NCI-H1092 treated with DMSO at 0.1 percent for 48 hours (cell line): ENCODE measurements at places on chromosomes 16 and 17.
A peak's percentile ranks its signal among the peaks of the same experiment; 100 is the strongest.

GRCh38 chr17:17408236-17408794 lies 68.5 kb upstream of the MED9 start:
- no peak for DNase-seq

GRCh38 chr16:31529108-31529936 lies 1.6 kb downstream of the AHSP start:
- no peak for DNase-seq

GRCh38 chr17:61378658-61379456 lies 20.8 kb upstream of the TBX2 start:
- DNase-seq: no peak

- no peak for DNase-seq
Observed at GRCh38 chr16:50152351-50152806, 727 bp upstream of the TENT4B start.

- peak; percentile 52 for DNase-seq
Observed at GRCh38 chr16:51818342-51818944, 667.4 kb upstream of the SALL1 start.

- no peak for DNase-seq
Observed at GRCh38 chr16:84751241-84751640, 51.4 kb downstream of the USP10 start.

DNA sequence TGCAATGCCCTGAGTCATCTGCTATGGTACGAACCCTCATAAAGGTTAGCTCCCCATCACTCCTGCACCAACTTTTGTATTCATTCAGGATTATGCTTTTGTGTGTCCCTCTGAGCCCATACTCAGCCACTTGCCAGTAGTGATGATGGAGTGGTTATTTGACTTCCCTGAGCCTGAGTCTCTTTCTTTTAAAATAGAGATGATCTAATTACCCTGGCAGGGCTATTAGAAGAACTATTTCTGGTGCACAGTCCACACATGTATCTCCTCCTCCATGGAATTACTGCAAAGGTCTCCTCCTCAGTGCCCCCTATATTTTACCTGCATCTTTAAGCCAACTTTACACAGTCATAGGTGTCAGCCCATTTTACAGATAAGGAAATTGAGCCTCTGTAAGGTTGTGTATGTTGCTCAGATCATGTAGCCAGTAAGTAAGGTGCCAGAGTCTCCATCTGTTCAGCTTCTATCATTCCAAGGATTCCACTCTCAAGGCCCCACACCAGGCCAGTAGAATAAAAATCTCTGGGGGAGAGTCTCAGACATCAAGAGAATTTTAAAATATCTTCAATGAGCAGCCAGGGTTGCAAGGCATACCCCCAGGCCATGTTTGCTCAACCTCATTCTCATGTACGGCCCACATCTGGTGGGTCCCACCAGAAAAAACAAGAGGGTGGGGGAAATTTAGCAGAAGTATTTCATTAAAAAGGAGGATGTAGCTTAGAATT lies 333.7 kb upstream of the HSBP1 start:
- DNase-seq: no peak

DNA sequence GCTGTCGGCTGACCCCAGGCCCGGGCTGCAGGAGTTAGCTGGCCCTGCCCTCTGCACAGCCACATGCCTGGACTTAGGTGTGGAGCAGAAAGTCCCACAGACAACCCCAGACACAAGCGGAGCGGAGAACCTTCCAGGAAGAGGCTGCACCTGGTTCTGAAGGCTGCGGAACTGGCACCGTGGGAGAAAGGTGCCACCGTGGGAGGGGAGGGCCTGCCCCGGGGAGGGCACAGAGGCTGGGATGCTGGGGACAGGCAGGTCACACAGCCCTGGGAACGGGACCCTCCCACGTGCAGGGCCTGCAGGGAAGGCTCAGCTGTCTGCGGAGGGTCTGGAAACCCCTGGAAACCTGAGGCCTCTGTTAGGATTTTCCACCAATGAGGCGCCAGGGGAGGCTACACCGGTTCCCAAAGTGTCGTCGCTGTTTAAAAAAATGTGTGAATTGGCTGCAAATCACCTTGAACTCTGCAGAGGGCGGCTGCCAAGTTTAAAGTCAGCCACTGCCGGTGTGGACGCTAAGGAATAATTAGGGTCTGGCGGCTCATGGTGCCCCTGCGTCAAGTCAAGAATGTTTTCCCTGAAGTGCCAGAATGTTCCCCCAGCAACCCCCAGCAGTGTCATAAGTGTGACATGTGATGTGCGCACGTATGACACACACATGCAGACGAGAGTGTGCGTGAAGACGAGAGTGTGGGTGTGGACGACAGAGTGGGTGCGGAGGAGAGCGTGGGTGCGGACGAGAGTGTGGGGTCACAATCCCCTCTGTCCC lies 50.9 kb upstream of the PABPN1L start:
- DNase-seq: no peak

- no peak for DNase-seq
Observed at GRCh38 chr16:30359871-30360170, 4.7 kb upstream of the CD2BP2 start.

DNA sequence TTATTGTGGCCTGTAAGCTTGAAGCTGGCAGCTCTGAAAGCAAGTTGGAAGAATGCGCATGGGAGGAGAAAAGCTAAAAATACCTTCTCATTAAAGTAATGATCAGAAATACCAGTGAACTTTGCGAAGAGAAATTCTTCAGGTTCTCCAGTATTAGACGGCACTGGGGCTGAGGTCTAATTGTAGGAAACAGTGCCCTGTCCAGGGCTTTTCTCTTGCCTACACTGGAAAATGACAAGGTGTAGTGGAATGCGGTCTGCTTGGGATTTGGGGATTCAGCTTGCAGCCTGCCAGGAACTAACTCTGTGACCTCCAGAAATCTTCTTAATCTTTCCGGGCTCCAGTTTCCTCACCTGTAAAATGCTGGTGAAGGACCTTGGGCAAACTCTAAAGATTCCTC lies 53.3 kb upstream of the KCNJ16 start:
- DNase-seq: no peak

GRCh38 chr17:73071066-73071999 lies 21.2 kb downstream of the SLC39A11 start:
- no peak for DNase-seq

GRCh38 chr17:28227316-28228108 lies 91.5 kb upstream of the TMEM97 start:
- peak; percentile 78 for DNase-seq

GRCh38 chr17:74635418-74635817 lies 11.9 kb upstream of the CD300E start:
- DNase-seq: no peak

GRCh38 chr17:40556198-40556661 lies 9.0 kb downstream of the CCR7 start:
- no peak for DNase-seq

DNA sequence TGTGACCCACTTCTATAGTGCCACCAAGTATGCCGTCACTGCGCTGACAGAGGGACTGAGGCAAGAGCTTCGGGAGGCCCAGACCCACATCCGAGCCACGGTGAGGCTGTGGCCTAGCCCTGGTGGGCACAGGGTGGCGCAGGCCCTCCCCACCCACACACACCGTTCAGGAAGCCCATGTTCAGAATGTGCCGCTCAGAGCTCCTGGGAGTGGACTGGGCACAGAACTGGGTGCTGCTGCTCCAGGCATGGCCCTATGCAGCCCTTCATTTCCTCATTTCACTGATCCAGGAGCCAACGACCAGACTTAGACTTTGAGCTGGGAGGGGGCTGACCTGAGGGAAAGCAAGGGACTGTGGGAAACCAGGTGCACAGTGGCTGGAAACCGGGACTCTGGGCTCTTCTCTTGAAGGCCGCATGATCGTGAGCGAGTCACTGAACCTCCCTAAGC lies 2.4 kb upstream of the MRM1 start:
- no peak for DNase-seq

DNA sequence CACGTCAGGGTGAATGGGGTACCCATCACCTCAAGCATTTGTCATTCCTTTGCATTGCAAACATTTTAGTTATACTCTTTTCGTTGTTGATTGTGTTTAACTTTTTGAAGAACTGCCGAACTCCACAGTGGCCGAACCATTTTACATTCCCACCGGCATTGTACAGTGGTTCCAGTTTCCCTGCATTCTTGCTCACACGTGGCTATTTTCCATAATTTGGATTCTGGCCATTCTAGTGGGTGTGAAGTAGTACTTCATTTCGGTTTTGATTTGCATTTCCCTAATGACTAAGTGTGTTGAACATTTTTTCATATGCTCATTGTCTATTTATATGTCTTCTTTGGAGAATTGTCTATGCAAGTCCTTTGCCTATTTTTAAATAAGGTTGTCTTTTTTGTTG lies 13.0 kb downstream of the NOL11 start:
- no peak for DNase-seq

DNA sequence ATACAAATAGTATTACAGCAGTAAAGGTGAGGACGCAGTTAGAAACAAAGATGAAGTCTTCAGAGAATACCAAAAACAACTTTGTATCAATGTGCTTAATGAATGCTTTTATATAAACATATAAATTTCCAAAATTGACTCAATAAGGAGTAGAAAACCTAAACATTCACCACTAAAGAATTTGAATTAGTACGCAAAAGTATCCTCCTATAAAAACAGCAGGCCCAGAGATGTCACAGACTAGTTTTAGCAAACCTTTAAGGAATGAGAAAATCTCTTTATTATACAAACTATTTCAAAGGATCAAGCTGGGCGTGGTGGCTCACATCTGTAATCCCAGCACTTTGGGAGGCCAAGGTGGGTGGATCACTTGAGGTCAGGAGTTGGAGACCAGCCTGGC lies 86.2 kb downstream of the OR1D5 start:
- no peak for DNase-seq

- DNase-seq: no peak
Observed at GRCh38 chr16:46620266-46621005, 743 bp downstream of the SHCBP1 start.

DNA sequence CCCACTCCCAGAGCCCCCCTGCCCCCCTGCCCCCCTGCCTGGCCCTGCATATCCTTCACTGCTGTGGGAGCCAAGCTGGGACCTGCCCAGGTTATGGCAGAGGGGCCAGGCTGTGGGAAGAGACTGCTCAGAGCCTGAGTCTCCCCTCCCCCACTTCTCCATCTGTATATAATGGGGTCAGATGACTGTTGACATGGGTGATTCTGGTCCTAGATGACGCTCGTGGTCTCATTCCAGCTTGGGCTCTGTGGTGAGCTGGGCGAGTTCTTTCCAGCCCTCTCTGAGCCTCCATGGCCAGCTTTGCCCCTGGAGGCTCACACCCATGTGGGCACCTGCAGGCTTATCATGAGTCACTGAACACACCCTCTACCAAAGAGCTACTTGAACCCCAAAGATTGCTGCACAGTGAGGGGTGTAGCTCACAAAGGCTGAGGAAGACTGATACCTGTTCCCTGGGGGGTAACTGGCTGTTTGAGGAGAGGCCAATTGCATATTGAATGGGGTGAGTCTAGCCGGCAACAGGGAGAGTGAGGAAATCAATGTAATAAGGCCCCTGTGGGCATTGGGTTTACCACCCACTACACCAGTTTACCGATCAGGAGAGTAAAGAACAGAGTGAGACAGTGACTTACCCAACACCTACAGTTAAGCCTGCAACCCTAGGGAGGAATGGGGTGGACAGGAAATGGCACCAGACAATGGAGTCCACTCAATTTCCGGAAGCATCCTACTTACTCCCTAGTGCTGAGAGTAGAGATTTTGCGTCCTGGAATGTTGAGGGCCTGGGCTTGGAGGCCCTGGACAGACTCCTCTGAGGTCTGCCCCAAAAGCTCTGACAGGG lies 4.2 kb upstream of the SREBF1 start:
- DNase-seq: no peak

DNA sequence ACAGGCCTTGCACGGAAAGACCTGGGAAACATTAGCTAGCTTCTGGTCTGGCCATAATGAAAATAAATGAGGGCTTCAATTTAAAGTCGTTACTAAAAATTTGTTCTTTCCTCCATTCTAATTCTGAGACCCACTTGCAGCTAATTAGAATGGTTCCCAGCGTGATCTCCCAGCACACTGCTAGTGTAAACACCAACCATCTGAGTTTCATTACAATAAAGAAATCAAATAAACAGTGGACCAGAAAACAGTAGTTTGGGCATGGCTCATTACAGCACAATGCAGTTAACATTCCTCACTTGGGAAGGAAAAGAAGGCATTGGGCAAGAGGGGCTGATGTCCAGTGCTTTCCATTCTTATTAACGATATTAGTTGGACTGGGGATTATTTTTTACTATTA lies 410.9 kb upstream of the SOX9 start:
- peak; percentile 51 for DNase-seq

DNA sequence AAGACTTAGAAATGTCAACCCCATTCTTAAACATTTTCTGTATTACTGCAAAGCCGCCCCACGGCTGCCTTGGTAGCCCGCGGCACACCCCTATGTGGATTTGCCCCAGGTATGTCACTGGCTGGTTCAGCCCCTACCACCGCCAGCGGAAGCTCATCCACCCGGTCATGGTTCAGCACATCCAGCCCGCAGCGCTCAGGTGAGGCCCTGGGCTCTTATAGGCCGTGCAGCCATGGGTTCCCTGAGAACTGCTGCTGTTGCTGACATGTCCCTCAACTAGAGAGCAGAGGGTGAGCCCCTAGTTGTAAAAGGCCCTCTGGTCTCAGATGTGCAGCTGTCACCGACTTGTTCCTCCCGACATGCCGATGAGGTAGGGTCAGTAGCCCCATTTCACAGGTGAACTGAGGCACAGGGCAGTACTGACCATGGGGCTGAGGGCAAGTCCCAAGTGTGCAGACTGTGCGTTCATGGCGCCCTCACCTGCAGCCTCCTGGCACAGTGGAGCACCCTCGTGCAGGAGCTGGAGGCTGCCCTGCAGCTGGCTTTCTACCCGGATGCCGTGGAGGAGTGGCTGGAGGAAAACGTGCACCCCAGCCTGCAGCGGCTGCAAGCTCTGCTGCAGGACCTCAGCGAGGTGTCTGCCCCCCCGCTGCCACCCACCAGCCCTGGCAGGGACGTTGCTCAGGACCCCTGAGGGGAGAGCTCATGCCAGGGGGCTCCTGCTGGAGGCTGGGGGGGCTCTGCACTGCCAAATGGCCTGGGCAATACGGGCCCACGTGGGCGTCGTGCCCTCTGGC lies 8.7 kb downstream of the CYBC1 start:
- DNase-seq: no peak

DNA sequence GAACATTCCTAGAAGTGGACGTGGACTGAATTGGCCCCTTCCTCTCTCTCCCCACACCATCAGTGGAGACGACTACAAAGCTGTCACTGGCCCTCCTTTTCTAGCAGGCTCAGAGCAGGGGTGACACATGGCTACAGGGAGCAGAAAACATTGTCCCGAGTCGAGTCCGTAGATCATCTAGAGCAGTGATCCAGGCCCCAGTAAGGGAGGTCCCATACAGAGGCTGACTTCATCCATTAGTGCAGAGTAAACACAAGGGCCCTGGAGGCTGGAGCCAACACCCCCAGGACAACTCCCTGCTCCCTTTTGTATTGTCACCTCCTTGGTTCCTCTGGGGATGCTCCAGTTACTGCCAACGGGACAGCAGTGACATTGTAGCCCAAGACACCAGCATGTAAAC lies 130.7 kb downstream of the CMIP start:
- no peak for DNase-seq

- DNase-seq: no peak
Observed at GRCh38 chr16:13206606-13207005, 305.2 kb downstream of the SHISA9 start.

GRCh38 chr16:56869513-56870275 lies 4.7 kb downstream of the SLC12A3 start:
- no peak for DNase-seq

- no peak for DNase-seq
Observed at GRCh38 chr16:47643323-47644000, 182.3 kb downstream of the PHKB start.
